GM10248 (cell line): ENCODE measurements at places on chromosomes 5 and 9.

GRCh38 chr5:32964261-32964660 lies 253.1 kb downstream of the NPR3 start:
- DNase-seq, result no peak

DNA sequence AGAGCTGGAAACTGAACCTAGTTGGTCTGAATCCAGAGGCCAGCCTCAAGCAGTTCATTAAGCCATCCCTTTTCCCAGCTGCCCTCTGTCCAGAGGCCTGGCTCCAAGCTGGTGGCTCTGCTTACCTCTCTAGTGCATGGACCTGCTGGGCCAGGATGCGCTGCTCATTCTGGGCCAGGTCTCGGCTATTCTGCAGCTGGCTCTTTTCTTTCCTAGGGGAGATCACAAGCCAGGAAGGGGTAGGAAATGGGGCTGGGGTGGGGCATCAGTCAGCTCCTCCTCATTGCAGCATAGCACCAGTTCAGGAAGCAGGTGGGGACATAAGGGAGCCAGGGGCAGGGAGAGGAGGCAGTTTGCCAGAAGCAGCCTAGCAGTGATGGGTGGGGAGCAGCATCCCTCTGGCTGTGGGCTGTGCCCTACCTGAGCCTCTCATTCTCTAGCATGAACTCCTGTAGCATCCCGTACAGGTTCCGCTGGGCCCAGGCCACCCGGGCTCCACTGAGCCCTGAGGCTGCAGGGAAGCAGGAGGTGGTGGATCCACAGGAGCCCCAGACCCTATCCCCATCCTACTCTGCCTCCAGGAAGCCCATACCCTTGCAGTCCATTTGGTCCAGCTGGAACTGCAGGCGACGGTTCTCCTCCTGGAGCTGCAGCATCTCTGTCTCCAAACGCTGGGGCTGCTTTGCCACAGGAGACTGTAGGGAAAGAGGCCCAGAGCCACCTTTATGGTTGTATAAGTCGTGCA lies 5.2 kb downstream of the KIF12 start:
- no peak for DNase-seq

GRCh38 chr5:39151745-39152144 lies 67.6 kb downstream of the FYB1 start:
- no peak for DNase-seq

DNA sequence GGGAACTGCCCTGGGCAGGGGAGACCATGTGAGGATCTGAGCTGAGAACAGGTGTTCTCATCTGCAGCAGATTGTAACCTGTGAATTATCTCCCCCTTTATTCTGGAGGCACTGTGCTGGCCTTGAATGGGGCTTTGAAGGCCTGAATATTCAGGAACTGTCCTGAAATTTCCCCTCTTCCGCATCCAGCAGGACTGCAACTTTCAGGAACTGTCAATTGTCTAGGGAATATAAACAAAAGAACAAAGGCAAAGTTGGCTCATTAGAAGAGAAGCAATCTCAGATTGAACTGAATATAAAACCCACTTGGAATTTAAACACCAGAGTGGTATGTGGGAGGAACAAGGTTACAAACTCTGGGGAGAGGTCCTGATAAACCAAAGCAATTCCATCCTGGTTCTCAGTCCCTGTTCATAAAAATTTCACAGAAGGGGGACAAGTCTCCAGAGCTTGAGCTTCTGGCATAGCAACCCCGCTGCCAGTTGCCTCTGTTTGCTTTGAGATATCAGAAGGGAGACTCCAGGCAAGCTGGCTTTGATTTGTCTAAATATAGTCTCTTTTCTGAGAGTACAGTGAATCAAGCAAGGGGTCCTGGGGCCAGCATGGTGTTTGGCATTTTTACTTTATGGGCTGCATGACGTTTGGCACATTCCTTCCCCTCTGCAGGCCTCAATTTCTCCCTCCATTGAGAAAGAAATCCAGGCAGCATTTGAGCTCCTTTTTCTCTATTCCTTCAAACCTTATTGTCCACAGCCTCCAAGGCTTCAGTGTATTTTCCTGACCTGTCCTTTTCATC lies 47.5 kb downstream of the ADRB2 start:
- DNase-seq, result no peak

DNA sequence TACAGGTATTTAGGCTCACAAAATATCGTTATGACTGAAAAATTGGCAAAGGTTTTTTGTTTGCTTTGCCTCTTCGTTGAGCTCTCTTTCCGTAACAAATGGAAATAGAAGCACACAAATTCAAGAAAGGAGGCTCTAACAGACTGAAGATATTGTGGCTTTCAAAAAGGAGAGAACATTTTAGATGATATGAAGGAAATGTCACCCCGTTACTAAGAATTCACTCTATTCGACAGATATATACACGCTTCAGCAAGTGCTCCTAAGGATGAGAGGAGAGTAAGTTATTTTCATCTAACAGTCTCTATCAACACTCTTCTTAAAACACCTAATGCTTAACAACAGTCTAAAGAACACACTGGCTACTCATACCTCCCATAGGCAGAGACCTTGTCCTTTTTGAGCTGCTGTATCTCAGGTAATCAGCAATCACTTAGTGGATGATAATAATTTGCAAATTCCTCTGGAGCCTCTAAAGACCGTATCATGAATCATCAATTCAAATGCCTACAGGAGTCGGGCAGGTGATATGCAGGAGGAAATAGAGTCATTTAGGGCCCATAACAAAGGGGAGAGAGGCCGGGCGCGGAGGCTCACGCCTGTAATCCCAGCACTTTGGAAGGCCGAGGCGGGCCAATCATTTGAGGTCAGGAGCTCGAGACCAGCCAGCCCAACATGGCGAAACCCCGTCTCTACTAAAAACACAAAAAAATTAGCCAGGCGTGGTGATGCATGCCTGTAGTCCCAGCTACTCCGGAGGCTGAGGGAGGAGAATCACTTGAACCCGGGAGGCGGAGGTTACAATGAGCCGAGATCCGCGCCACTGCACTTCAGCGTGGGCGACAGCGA lies 1.4 kb upstream of the HSDL2 start:
- DNase-seq, result no peak

GRCh38 chr5:148957591-148958202 lies 105.2 kb downstream of the SH3TC2 start:
- peak; percentile 54 for DNase-seq

GRCh38 chr5:155147222-155147621 lies 133.7 kb downstream of the KIF4B start:
- DNase-seq, result no peak

DNA sequence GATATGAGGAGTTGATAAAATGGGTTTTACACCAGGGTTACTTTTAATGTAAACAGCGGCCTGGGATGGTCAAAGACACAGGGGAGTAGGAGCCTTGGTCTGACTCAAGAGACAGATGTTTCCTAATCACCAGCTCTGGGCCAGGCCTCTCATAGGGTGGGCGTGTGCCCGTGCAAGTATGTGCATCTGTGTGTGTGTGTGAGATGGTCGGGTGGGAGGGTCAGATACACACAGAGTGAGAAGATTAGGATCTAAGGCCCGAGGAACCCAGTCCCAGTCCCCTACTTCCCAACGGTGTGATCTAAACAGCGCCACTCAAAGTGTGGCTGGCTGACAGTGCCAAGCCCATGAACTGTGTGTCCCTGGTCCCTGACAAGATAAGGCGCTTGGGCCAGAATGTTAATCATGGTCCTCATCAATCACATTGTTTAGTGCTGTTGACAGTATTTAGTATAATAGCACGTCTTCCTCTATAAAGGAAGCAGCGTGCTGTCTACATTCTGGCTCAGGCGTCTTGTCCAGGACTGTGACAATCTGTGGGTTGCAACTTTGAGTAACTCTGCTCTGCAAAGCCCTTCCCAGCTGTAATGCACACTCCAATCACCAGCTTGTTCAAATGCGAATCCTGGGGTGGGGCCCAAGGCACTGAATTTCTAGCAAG lies 173.7 kb downstream of the DAB2IP start:
- DNase-seq, result no peak

DNA sequence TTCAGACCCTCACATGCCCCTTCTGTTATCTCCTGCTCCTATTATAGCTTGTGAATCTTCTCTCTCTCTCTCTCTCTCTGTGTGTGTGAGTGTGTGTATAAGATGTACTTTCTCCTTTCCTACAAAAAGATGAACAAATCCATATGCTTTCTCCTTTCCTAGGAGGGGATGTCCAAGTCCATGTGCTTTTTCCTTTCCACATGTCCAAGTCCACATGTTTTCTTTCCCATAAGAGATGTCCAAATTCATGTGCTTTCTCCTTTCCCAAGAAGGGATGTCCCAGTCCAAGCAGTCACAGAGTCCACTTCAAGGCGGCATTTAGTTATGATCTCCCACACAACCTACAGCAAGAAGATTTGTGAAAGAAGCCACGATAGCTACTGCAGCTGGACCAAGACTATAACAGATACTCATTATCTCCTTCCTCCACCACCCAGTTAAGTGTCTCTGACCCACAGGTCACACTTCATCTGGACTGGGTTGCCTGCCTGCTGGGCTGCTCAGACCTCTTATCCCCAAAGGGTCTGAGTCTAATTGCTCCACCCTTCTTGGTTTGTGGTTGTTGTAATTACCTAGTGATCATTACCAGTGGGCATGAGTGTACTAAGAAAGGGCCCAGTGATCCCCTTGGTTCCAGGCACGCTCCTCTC lies 18.4 kb upstream of the FOXI1 start:
- DNase-seq, result no peak
